ENCODE measurements at places on chromosomes 12 and 14.

GRCh38 chr12:68374307-68374982, 42.3 kb upstream of the MDM1 start:
- no peak for DNase-seq

DNA sequence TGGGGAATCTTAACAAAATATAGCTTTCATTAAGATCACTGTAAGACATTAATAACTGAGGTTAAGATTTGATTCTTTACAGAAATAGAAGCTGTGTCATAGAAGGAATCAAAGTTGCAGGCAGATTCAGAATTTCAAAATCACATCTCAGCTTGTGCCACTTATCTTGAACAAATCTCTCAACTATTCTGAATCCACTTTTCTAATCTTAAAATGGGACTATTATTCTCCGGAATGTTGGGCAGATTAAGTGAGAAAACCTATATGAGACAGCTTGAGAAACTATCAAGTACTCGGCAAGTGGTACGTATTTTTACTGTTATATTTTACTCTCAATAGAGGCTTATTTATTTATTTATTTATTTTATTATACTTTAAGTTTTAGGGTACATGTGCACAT, 28.4 kb downstream of the PZP start:
- no peak for DNase-seq

GRCh38 chr14:102356280-102356679, 6.4 kb downstream of the CINP start:
- DNase-seq, result no peak

DNA sequence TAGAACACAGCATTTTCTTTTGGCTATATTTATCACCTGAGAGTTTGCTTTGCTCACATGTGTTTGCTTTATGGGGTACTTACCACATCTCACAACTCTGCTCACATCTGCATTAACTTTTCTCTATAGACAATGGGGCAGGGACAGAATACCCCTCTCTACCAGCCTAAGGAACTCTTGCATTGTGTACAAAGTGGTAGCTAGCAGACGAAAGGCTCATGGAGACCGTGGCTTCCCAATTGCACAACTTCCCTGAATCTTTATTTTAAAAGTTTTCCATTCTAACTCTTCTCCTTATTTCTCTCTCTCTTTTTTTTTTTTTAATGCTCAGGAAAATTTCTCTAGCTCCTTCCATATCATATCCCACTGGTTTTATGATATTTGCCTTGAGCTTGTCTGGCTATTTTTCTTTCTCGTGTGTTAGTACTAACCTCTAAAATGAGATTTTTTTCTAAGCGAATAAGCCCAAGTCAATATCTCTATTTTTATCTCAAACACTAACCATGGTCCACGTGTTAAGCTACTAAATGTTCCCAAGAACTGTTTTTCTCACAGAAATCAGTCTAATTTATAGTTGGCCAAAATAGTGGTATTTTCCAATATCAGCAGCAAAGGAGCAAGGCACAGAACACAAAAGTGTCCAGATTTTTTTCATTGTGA, 155.2 kb downstream of the STXBP6 start:
- DNase-seq, result no peak

GRCh38 chr14:75661499-75661814, 411 bp downstream of the TTLL5 start:
- DNase-seq, result no peak

DNA sequence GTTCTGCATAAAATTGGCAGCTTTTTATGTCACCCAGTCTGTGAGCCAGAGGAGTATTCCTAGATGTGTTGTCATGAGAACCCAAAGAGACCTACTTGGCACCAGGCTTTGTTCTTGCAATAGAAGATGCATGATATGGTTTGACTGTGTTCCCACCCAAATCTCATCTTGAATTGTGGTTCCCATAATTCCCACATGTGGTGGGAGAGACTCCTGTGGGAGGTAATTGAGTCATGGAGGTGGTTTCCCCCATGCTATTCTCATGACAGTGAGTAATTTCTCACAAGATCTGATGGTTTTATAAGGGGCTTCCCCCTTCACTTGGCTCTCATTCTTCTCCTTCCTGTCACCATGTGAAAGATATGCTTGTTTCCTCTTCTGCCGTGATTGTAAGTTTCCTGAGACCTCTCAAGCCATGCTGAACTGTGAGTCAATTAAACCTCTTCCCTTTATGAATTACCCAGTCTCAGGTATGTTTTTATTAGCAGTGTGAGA, 572.0 kb upstream of the ATP2B1 start:
- no peak for DNase-seq

Data from testis (tissue), 5 donors.